Diencephalon (tissue), 1 donor: ENCODE measurements at places on chromosomes 16 and 17. TPM values are rescaled to one million over a fixed set of nuclear protein-coding genes. Genes with fewer than 3 reads are reported as not detected.

The IL4R gene
- 3.5 TPM for total RNA-seq

The ZCCHC14 gene
- total RNA-seq, result 29.8 TPM

The ZNF785 gene
- total RNA-seq, result 21.2 TPM

The CCDC47 gene
- 65.3 TPM for total RNA-seq

The TBC1D3G gene
- not detected for total RNA-seq

The RHOT1 gene
- total RNA-seq, result 119 TPM

The CRISPLD2 gene
- total RNA-seq, result 4.6 TPM

The TBX2 gene
- 1.4 TPM for total RNA-seq

The RDM1 gene
- total RNA-seq, result 3.0 TPM

The CDR2L gene
- total RNA-seq, result 7.2 TPM

The KIFC3 gene
- 31.4 TPM for total RNA-seq

The DNAH3 gene
- 3.7 TPM for total RNA-seq

The TANC2 gene
- 162 TPM for total RNA-seq

The CCL23 gene
- total RNA-seq, result not detected

The KRTAP9-8 gene
- not detected for total RNA-seq

The PITPNM3 gene
- 25.6 TPM for total RNA-seq

The GINS2 gene
- 5.8 TPM for total RNA-seq

The HASPIN gene
- total RNA-seq, result 1.4 TPM

The MYL11 gene
- total RNA-seq, result not detected

The CCT6B gene
- total RNA-seq, result 3.9 TPM

The ST6GALNAC1 gene
- total RNA-seq, result 0.69 TPM

The RPGRIP1L gene
- total RNA-seq, result 35.5 TPM

The SMTNL2 gene
- 5.8 TPM for total RNA-seq

The DOC2A gene
- 12.5 TPM for total RNA-seq

The MYO15B gene
- 15.7 TPM for total RNA-seq

The NLGN2 gene
- total RNA-seq, result 19.1 TPM

The DBNDD1 gene
- total RNA-seq, result 22.4 TPM

The YWHAE gene
- 682 TPM for total RNA-seq

The TAT gene
- total RNA-seq, result not detected

The GNAO1 gene
- total RNA-seq, result 155 TPM

The TEKT3 gene
- total RNA-seq, result 1.4 TPM

The C16orf92 gene
- total RNA-seq, result not detected

The PRSS33 gene
- total RNA-seq, result not detected

The ITGB4 gene
- total RNA-seq, result 4.4 TPM

The CPNE7 gene
- total RNA-seq, result 46.1 TPM

The GNGT2 gene
- not detected for total RNA-seq

The TRAP1 gene
- 75.2 TPM for total RNA-seq

The TUBG1 gene
- total RNA-seq, result 24.9 TPM

The TP53TG3 gene
- total RNA-seq, result not detected

The KRT36 gene
- not detected for total RNA-seq

The SLC6A2 gene
- not detected for total RNA-seq

The IRX3 gene
- total RNA-seq, result 6.5 TPM

The PYDC1 gene
- total RNA-seq, result 0.92 TPM

The TPSD1 gene
- not detected for total RNA-seq

The TMEM219 gene
- total RNA-seq, result 35.1 TPM

The SDR42E1 gene
- total RNA-seq, result 2.1 TPM

The MPV17L gene
- 17.1 TPM for total RNA-seq

The SLC12A3 gene
- total RNA-seq, result not detected

The IKZF3 gene
- under 0.01 TPM for total RNA-seq

The SRCIN1 gene
- total RNA-seq, result 33.7 TPM

The ABCC11 gene
- 0.46 TPM for total RNA-seq

The RSKR gene
- total RNA-seq, result 15.9 TPM

The CXCL16 gene
- total RNA-seq, result 1.8 TPM

The OR1F1 gene
- total RNA-seq, result 0.69 TPM

The AGRP gene
- total RNA-seq, result not detected

The CNGB1 gene
- total RNA-seq, result 21.9 TPM

The ARHGDIG gene
- total RNA-seq, result 68.7 TPM

The NPTX1 gene
- 6.7 TPM for total RNA-seq

The KLHL10 gene
- not detected for total RNA-seq

The NAE1 gene
- total RNA-seq, result 104 TPM
